ENCODE measurements at places on chromosomes 1 and 21. TPM values are rescaled to one million over a fixed set of nuclear protein-coding genes. Genes with fewer than 3 reads are reported as not detected.

SDHC gene
- 67.9 TPM for total RNA-seq

SEMA6C gene
- 0.80 TPM for total RNA-seq

C1orf87 gene
- not detected for total RNA-seq

FNBP1L gene
- 21.7 TPM for total RNA-seq

CYYR1 gene
- total RNA-seq = not detected

ZNF678 gene
- 5.3 TPM for total RNA-seq

DISP1 gene
- total RNA-seq = 0.84 TPM

HFM1 gene
- total RNA-seq = 0.20 TPM

AHCTF1 gene
- total RNA-seq = 28.4 TPM

MANEAL gene
- 21.6 TPM for total RNA-seq

GCSAML gene
- not detected for total RNA-seq

CFAP107 gene
- total RNA-seq = not detected

RAD54L gene
- 12.2 TPM for total RNA-seq

FALEC gene
- not detected for total RNA-seq

MYOG gene
- total RNA-seq = not detected

C8B gene
- total RNA-seq = not detected

RGS8 gene
- 0.05 TPM for total RNA-seq

RIMS3 gene
- total RNA-seq = 0.57 TPM

TAGLN2 gene
- total RNA-seq = 655 TPM

LMX1A gene
- total RNA-seq = not detected

CHRNB2 gene
- total RNA-seq = 0.88 TPM

TLR5 gene
- not detected for total RNA-seq

DMBX1 gene
- total RNA-seq = not detected

AADACL3 gene
- total RNA-seq = not detected

TSHB gene
- total RNA-seq = not detected

GOLT1A gene
- not detected for total RNA-seq

NTRK1 gene
- 1.3 TPM for total RNA-seq

VPS13D gene
- 12.7 TPM for total RNA-seq

HENMT1 gene
- total RNA-seq = not detected

NPPA gene
- not detected for total RNA-seq

CBS gene
- 25.5 TPM for total RNA-seq

EPHA10 gene
- total RNA-seq = not detected

IL22RA1 gene
- total RNA-seq = 0.33 TPM

NRIP1 gene
- 7.3 TPM for total RNA-seq

SHISAL2A gene
- not detected for total RNA-seq

ADAMTSL4 gene
- 0.06 TPM for total RNA-seq

C1orf53 gene
- 10.1 TPM for total RNA-seq

HSD11B1 gene
- 45.4 TPM for total RNA-seq

NEGR1 gene
- total RNA-seq = 1.6 TPM

METTL13 gene
- total RNA-seq = 87.6 TPM

PIGM gene
- total RNA-seq = 5.8 TPM

DONSON gene
- total RNA-seq = 32.9 TPM

C4BPA gene
- not detected for total RNA-seq

PAQR6 gene
- total RNA-seq = 0.40 TPM

VWA5B1 gene
- not detected for total RNA-seq

CLCNKB gene
- not detected for total RNA-seq

CLCA1 gene
- total RNA-seq = not detected

HSD3B1 gene
- total RNA-seq = not detected

CHRM3 gene
- total RNA-seq = 3.2 TPM

TMEM51 gene
- total RNA-seq = 19.9 TPM

OXCT2 gene
- not detected for total RNA-seq

RNF186 gene
- total RNA-seq = not detected

HSD3B2 gene
- not detected for total RNA-seq

TMEM269 gene
- 0.03 TPM for total RNA-seq

SH2D1B gene
- 0.10 TPM for total RNA-seq

TBX19 gene
- total RNA-seq = not detected

Measured in HT1080 (cell line).